Stimulated activated CD4-positive, alpha-beta T cell treated with anti-CD3 and anti-CD28 coated beads, TNF-alpha, amount 100 ng/mL, for 24 hours (primary cell): ENCODE measurements at places on chromosomes 2 and 18.
A peak's percentile ranks its signal among the peaks of the same experiment; 100 is the strongest.

DNA sequence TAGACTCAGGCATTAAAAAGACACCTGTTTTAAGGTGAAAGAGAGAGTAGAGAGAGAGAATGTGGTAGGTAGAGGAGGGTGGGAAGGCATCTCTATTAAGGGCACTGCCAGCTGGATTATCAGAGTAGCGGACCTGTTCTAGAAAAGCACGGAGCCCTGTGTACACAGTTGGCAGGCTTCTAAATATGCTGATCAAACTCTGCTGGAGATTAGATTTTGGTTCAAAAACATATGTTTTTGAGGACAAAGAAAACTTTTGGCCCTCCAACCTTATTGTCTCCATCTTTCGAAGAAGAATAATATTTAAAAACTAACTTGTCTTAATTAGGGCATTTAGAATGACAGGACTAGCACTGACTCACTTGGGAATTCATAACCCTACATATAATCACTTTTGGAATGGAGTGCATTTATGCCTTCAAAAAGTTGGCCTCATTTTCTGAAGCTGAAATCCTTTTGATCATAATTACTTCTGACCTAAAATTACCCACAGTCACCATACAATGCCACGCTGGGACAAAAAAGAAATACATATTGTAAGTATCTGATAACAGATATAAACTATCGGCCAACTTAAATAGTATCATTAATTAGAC, 254.6 kb downstream of the MEIS1 start:
- no peak for DNase-seq

- no peak for DNase-seq
These were observed 447 bp downstream of the GGCX start for GRCh38 chr2:85560812-85561279.

GRCh38 chr2:191994749-191995148, 147.9 kb upstream of the CAVIN2 start:
- no peak for DNase-seq

- DNase-seq = no peak
These were observed 2.1 kb upstream of the CHCHD5 start for GRCh38 chr2:112582314-112582746.

DNA sequence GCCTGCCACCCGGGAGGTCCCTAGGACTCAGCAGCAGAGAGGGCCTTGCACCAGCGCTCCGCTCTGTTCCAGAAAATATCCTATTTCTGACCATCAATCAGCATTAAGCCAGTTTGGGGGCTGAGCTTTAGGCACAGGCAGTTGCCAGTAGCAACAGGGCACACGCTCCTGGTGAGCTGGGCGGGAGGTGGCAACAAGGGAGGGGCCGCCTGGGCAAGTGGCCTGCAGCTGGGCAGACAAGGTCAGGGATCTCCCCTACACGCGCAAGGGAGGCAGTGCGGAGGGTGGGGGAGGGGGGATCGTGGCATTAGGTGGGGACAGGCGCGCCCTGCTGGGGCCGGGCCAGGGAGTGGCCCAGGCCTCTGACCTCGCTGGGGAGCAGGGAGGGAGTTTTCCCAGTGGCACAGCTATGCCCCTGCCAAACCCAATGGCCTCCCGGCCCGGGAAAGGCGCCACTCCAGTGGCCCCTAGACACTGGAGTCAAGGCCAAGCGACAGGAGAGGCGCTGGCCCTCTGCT, 302.8 kb downstream of the NCKAP5 start:
- no peak for DNase-seq

DNA sequence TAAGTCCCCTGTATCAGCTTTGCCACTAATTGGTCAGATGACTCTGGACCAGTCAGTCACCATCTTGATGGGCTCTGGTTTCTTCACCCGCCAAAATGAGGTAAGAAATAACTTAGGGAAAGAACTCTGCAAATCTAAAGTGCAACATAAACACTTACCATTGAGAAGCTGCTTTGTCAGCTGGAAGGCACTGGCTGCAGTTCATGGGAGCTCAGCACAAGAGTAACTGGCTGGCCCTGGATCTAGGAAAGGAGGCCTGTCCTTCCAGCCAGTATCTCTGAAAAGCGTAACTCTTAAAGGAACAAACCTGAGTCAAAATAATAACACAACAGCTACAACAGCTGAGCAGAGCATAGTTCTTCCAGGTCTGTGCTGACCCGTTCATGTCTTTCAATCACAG, 123.9 kb downstream of the CACNB4 start:
- no peak for DNase-seq

DNA sequence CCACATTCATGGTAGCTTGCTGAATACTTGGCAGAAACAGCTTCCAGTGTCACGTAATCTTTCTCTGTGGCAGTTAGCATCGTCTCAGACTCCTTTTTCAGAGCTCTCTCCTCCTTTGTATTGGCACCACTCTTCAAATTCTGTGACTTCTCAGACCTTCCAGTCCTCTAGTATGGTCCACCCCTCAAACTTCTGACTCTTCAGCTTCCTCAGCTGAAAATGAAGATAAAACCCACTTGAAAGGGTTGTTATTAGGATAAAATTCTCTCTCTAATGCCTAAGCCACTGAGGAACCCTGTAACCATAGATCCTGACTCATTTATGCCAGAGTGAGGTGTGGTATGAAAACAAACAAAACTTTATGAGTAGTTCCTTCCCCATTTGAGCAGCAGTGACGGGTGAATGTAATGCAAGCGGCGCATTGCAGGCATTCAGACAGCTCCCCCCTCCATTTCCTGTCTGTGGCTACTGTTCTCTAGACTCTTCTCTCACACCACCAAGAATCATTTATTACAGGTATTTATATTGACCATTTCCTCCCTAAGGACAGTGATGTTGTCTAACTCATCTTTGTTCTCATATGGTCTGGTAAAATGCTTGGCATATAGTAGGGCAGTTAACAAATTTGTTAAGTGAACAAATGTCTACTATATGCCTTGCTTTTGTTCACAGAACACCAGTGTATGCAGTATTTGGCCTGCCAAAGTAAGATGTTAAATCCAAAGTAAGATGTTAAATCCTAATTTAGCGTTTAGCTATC, 35.3 kb downstream of the GALNT1 start:
- DNase-seq = peak; percentile 58

DNA sequence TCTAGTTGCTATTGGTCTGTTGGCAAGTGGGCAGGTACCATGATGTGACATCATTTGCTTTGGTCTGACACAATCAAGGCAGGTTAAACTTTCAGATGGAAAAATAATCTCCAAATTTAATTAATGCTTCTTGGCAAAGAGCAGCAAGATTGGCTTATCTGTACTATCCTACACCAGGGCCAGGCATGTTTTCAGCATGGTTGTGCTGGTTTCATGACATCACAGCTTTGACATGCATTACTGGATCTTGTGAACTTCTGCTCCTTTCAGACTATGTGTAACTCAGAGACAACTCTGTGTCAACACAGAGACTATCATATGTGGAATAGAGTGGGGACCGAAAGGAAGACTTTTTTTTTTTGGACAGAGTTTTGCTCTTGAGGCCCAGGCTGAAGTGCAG, 520.5 kb downstream of the TDRD15 start:
- DNase-seq = no peak

DNA sequence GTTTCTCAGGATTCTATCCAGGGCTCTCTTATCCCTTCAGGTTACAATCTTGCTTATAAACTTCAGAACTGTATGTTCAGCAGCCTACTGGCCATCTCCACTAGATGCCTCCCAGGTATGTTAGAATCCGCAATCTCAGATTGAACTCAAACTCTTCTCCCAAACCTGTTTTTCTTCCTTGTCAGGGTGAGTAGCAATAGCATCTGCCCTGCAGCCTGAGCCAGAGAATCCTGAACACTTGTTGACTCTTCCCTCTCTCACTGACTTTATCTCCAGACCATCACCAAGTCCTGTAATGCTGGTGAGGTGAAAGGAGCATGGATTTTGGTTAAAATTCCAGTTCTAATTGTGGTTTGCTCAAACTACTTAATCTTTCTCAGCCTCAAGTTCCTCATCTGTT, 82.6 kb upstream of the ALPP start:
- DNase-seq = no peak

GRCh38 chr2:241675885-241676284, 10.7 kb downstream of the DTYMK start:
- no peak for DNase-seq

DNA sequence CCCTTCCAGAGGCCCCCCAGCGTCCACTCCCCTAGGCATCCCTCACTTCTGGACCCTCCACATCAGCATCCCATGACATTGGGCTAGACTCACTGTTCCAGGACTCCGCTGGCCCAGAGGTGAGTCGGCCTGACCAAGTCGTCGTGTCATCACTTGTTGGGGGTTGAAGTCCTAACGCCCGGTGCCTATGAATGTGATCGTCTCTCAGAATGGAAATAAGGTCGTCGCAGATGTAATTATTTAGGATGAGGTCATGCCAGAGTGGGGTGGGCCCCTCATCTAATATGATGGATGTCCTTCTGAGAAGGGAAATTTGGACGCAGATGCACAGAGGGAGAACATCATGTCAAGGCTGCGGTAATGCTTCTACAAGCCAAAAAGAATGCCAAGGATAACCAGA, 142.7 kb downstream of the AGAP1 start:
- no peak for DNase-seq

- DNase-seq = no peak
These were observed 1.5 kb downstream of the ZFAND2B start for GRCh38 chr2:219207884-219208740.

DNA sequence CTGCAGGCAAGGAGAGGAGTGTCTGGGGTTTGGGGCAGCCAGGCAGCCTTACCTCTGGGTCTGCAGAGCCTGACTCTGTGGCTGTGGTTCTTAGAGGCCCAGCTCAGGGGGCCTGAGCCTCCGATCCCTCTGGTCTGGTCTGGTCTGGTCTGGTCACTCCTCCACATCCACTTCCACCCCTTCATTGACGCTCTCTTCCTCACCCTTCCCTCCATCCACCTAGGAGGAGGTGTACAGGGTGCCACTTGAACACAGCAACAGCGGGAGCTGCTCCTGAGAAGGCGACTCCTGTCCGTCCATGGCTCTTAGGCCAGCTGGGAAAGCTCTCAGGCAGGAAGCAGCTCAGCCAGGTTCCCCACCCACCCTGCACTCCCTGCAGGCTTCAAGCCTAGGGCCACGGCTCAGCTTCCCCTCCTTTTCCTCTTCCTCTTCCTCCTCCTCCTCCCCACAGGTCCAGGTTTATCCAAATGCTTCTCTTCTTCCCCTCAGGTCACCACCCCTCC, 16.9 kb downstream of the GPR55 start:
- no peak for DNase-seq

- no peak for DNase-seq
These were observed 25.8 kb upstream of the DLX2 start for GRCh38 chr2:172128484-172128883.

- no peak for DNase-seq
These were observed 21.9 kb downstream of the KIF3C start for GRCh38 chr2:25960396-25960795.

- DNase-seq = no peak
These were observed 87.3 kb downstream of the INHBB start for GRCh38 chr2:120432976-120433815.

DNA sequence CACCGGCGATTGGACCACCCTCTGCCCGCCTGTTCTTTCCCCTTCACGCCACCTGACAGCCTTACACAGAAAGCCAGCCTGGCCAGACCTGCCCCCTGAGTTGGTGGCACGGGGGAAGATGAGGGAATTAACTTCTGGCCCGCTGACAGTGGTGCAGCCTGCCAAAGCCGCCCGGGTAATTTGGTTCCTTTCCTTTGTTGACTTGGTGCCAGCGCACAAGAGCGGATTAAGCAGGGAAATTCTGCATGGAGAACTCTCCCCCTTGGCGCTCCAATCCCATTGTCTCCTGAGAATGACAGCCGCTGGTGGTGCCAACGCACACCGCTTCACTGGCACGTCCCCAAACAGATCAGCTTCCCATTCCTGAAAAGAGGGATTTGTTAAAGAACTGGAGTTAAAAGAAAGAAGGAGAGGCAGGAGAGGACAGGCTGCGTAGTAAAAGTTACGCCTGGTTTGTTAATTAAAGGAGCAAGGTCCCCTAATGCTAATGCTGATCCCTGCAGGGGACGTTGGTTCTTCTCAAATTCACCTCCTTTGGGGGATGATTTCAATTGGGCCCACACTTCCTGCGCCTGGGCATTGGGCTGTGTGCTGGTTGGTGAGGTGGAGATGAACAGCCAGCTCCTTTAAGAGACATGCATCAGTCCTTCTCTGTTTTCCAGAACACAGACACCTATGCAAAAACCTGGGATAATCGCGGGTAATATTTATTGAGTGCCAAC, 286.8 kb downstream of the MYCN start:
- no peak for DNase-seq

- no peak for DNase-seq
These were observed 3.6 kb upstream of the ST3GAL5 start for GRCh38 chr2:85892216-85892944.

DNA sequence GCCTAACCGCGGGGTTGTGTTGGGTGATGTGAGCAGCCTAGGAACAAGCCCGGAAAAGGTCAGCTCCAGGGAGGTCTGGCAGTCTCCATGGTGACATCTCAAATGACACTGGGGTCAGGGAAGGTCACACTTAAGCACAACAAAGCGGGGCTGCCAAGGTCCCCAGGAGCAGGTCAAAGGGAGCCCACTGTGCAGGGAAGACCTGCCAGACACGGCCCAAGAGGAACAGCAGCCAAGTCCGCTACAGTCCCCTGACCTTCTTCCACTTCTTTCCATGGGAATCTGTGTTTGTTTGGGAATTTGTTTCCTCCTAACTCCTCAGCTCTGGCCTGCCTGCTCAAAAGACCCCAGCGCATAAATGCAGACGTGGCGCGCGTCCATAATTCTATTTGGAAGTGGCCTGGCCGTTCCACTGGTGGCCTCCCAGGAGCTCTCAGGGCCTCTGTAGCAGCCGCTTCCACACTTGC, 232.1 kb upstream of the COPS8 start:
- no peak for DNase-seq

DNA sequence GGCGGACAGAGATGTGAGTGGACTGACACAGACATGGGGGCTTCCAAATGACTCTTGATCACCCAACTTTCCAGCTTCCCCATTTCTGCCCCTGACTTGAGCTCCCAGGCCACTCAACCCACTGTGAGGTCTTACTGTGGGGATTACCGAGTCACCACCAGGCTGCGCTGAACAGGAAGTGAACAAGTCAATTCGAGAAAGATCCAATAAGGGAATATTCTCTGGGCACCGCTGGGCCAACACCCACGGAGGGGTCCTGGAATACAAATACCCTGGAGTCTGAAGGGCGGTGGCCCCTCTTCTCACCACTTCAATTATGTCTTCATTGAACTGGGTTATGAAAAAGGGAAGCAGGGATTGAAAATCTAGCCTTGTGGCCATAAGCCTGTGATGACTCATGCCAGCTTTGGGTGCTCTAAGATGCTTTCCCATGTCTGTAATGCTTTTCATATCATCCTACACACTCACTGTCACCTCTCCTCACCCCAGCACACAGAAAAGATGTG, 37.7 kb downstream of the BCL11A start:
- peak; percentile 11 for DNase-seq

DNA sequence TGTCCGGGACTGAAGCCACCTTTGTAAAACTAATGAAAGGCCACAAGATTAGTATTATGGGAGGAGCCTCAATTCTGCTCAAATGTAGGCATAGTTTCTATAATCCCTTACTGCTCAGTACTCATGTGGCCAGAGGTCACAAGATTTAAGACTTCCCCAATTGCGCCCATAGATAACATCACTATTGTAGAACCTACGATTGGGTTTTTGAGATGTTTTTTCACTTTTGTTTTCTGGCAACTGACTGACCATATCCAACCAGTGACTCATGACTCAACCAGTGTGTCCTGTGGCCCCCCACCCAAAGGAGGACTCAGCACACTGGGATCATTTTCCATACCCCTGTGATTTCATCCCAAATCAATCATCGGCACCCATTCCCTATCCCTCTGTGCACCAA, 15.2 kb upstream of the TSPYL6 start:
- DNase-seq = no peak
